ENCODE measurements at places on chromosomes 3 and 15.

DNA sequence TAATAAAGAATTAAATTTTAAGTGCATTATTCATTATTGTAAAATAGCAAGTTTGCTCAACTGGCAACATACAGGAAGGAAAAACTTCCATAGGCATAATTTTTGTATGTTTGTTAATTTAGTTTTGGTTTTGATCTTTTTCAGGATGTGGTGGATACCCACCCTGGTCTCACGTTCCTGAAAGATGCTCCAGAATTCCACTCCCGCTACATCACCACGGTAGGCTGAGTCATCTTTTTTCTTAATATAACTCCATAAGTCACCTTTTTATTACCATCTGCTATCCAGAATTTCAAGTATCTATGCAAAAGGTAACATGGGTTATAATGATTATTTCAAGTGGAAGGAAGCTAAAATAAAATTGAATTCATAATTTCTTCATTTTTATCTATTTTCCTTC, 104.8 kb downstream of the PPP2R3A start:
- DNase-seq, result no peak

DNA sequence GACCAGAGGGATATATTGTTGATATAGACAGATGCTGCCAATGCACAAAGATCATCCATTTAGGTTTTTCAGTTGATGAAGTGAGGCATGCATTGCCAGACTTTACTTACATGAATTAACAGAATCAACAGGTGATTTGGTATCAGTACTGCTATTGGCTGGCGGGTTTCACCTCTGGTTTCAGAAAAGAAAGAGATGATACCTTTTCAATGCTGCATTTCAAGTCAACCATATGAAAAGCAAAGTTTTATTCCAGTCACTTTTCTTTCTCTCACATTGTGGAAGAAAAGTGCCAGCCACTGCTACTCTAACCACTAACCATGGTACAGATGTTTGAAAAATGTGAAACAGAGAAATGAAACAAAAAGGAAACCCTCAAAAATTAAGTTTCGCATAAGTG, 289.1 kb downstream of the TIGIT start:
- no peak for DNase-seq

GRCh38 chr3:32316319-32316718, 75.3 kb upstream of the CMTM7 start:
- no peak for DNase-seq

- DNase-seq, result no peak
These were observed 168.8 kb downstream of the MEGF11 start for GRCh38 chr15:66084704-66085103.

DNA sequence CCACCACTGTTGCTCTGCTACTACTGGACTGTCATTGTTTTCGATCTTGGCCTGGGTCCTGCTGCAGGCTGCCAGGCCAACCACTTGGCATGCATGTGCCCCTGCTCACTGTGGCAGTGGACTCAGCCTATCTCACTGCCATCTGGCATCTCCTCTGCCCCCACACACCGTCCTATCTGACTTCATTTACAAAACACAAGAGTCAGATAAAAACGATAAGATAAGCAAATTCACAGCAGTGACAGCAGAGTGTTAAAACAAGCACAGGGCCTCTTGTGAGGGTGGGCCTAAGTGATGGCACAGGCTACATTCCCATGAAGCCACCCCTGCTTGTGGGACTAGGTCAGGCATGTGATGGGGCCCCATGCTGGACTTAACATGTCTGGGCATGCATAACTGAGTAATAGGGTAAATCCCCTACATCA, 68.1 kb downstream of the CRYGS start:
- no peak for DNase-seq

- DNase-seq, result no peak
These were observed 119.9 kb downstream of the FAM43A start for GRCh38 chr3:194805546-194805945.

GRCh38 chr3:143040261-143040879, 39.0 kb downstream of the U2SURP start:
- DNase-seq, result no peak

GRCh38 chr3:128480278-128480677, 12.7 kb downstream of the GATA2 start:
- DNase-seq, result no peak

- no peak for DNase-seq
These were observed 305.0 kb downstream of the ZNF385D start for GRCh38 chr3:21446027-21446426.

- DNase-seq, result no peak
These were observed 44.7 kb upstream of the CADPS start for GRCh38 chr3:62919784-62920465.

GRCh38 chr3:24388611-24389010, 106.0 kb downstream of the THRB start:
- no peak for DNase-seq

- no peak for DNase-seq
These were observed 124.3 kb upstream of the IGF1R start for GRCh38 chr15:98523912-98524662.

DNA sequence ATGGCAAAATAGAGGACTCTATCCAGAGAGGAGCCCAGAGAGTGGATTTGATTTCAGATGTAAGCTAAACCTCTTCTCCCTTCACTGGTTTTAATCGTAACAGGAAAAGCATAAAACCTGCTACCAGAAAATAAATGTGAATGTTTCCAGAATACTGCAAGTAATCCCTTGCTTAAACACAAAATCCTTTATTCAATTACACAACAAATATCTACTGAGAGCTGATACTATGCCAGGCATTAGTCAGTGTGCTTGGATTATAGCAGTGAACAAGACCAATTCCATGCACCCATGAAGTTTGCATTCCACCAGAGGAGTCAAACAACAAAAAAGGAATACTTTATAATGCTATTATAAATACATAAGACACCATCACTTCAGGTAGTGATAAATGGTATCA, 15.1 kb downstream of the AVEN start:
- DNase-seq, result no peak

GRCh38 chr15:58383876-58384275, 47.9 kb upstream of the LIPC start:
- DNase-seq, result no peak

GRCh38 chr3:105533960-105534359, 167.3 kb downstream of the ALCAM start:
- no peak for DNase-seq

DNA sequence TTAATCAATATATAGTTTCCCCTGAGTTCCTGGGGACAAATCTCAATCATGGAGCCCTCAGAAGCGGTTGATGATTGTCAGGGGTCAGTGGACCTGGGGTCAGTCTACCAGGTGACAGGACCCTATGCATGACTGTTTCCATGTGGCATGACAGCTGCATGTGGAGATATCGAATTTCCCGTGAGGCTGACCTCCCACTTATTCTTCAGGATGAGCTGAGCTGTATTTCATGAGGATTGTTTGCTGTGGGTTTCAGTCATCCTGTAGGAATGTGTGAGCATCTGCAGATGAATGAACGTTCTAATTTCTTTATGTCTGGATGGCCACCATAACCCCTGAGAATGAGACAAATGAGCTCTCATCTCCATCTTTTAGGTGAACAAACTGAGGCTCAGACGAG, 93.0 kb upstream of the HES1 start:
- no peak for DNase-seq

GRCh38 chr3:34832865-34833508, 806.3 kb upstream of the ARPP21 start:
- no peak for DNase-seq

DNA sequence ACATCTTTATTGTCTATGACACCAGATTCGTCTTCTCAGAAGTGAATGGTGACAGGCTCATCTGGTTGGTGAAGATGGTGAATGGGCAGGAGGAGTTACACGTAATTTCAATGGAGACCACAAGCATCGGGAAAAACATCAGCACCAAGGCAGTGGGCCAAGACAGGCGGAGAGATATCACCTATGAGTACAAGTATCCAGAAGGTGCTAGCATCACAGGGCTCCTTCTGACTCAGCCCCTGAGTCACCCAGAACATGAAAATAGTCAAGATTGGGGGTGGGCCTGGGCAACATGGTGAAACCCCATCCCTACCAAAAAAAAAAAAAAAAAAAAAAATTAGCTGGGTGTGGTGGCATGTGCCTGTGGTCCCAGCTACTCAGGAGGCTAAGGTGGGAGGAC, 32.6 kb downstream of the TGM4 start:
- DNase-seq, result no peak

GRCh38 chr15:68391121-68391520, 40.8 kb downstream of the ITGA11 start:
- DNase-seq, result no peak

DNA sequence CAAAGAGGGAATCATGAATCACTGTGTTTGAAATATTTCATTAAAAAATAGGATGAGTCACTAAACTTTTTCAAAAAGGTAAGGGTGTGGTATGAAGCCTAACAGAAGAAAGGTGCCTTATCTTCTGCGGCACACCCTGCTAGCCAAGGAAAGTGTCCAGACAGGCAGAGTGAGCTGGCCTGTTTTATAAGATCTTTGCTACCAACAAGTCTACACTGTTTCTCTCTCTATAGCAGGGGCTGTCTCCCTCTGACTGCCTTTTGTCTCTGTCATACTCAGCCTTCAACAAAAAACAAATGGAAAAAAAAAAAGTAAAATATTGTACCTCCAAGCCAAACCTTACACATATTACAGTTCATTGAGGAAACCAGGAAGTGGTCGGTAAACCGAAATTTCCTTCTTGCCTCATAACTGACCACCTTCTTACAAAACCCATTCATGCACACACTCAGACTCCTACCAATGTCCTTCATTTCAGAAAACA, 9.1 kb downstream of the ZDHHC3 start:
- no peak for DNase-seq

GRCh38 chr3:45923755-45924154, 19.5 kb upstream of the CXCR6 start:
- no peak for DNase-seq

DNA sequence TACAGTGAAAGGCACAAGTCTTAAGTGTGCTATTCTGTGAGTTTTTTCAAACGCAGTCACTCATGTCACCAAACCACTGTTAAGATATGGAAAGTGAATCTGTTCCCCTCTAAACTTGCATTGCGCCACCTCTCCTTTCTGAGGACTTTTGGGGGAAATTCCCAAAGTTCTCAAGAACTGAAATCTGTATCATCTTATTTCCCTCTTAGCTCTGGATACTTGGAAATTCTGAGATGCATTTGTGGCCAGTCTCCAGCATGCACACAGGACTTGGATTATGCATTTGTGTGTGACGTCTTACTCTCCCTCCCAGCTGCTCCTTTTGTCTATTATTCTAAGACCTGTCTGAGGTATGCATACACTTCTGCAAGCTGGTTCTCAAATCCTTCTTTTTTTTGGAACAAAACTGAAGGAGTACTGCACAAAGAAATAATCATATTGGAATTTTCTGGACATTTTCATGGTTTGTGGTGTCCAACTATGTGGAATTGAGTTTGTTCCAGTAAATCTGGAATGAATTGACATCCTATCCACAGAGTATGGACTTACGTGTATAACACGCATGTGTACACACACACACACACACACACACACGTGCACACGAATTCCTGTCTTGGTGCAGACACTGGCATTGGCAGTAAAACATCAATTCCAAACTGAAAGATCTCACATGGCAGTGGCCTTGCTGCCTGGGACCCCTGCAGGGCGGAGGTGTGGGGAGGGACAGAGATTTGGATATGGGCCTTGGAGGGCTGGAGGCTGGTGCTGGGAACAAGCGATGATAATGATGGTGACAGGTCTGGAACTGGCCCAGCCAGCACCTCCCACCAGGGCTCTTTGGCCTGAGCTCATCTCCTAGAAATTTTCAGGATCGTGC, 8.2 kb upstream of the LCTL start:
- DNase-seq, result peak; percentile 26

GRCh38 chr15:52505151-52505550, 23.5 kb downstream of the MYO5A start:
- DNase-seq, result no peak

DNA sequence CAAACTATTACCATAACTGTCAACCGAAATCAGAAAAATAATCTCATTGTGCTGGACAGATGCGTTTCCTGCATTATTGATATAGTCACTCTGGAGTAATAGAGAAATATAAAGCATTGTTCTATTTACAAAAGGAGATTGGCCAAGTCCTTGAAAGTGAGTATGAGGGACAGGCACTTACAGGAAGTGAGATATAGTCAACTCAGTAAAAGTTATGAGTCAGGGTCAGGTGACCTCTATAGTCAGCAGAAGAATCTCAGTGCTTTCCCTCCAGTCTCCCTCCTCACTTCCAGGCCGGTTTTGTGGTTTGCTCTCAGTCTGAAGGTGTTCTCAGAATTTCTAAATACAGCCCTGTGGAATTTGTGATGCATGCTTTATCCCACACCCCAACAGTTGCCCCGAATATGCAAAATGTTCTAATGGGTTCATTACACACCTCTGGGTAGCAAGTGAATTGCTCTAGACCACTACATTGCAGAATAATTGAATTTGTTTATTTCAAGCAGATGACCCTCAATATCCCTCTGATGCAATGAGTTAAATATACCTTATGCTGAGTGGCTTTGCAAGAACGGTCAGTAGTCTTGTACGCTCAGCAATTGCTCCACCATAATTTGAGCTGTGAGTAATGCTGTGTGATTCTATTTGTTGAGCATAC, 787.7 kb downstream of the MCTP2 start:
- DNase-seq, result no peak

- no peak for DNase-seq
These were observed 24.8 kb downstream of the LINGO1 start for GRCh38 chr15:77607894-77608261.

DNA sequence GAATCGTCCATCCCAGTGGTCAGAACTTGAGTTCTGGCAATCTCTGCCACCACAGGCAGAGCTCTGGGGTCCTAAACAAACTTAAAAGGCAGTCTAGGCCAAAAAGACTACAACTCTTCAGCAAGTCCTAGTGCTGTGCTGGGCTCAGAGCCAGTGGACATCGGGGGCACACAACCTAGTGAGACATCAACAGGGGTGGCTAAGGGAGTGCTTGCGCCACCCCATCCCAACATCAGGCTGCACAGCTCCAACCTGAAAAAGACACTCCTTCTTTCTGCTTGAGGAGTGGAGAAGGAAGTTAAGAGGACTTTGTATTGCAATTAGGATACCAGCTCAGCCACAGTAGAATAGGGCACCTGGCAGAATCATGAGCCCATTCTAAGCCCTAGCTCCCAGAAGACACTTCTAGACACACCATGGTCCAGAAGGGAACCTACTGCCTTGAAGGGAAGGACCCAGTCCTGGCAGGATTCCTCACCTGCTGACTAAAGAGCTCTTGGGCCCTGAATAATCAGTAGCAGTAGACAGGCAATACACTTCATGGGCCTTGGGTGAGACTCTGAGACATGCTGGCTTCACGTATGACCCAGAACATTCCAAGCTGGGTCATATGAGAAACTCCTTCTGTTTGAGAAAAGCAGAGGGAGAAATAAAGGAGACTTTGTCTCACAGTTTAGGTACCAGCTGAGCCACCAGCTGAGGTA, 72.0 kb downstream of the TFDP2 start:
- DNase-seq, result no peak

DNA sequence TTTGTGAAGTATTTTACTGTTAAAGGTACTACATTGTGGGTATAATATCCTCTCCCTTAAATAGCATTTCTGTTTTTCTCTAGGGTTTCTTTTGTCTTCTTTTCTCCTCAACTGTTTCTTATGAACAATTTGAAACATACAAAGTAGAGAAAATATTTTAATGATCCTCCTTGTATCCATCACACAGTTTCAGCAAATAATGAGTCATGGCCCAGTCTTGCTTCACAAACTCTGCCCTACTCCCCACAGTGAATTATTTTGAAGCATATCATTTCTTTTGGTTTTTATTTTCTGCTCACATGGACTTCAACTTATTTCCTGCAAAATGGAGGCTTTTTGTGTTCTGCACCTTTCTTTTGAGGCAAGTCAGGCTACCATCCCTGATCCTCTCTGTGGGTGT, 6.1 kb upstream of the SCAANT1 start:
- DNase-seq, result no peak

- DNase-seq, result no peak
These were observed 243.4 kb downstream of the IGSF11 start for GRCh38 chr3:118791246-118791645.

- DNase-seq, result no peak
These were observed 18.8 kb downstream of the TIPARP start for GRCh38 chr3:156693166-156693565.
